Small intestine (tissue), 16 donors: ENCODE measurements at places on chromosomes 1 and 21.

- peak; percentile 32 for DNase-seq
Observed at GRCh38 chr1:229271448-229272159, 693 bp downstream of the RAB4A start.

GRCh38 chr1:223229756-223230155, 86.7 kb upstream of the TLR5 start:
- DNase-seq = no peak

DNA sequence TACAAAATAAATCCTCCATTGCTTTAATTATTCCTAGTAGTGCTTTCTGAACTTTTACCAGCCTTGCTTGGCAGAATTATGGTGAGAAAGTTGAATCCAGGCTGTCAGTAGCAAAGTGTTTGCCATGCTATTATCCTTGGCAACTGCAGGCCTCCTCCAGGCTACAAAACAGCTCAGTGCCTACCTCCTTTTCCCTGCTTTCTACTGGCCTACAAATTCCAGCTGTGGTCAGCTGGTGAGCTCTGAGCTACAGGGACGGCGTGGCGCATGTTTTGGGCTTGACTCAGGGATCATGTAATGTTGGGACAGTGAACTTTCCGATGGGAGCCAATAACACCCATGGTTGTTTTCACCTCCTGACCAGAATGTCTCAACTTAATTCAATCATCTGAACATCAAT, 456.1 kb upstream of the ADAMTS5 start:
- no peak for DNase-seq

DNA sequence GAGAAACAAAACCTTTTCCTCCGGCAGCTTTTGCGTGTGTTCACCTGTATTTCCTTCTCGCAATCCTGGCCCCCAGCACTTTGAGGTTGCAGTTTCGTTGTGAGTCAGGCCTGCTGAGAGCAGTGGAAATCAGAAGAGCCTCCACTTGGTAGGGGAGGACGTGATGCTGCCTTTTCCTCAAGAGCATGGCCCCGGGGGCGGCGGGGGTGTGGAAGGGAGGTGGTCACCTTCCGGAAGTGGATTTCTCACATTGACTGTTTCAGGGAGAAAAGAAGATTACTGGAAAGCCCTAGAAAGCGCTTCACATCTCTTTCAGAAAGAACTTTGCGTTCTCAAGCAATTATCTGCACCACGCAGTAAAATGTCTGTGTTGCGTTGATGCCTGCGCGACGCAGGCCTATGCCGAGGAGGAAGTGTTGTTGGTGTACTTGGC, 12.2 kb upstream of the IL10 start:
- no peak for DNase-seq

GRCh38 chr21:38499296-38499695, 1.0 kb upstream of the ERG start:
- no peak for DNase-seq

DNA sequence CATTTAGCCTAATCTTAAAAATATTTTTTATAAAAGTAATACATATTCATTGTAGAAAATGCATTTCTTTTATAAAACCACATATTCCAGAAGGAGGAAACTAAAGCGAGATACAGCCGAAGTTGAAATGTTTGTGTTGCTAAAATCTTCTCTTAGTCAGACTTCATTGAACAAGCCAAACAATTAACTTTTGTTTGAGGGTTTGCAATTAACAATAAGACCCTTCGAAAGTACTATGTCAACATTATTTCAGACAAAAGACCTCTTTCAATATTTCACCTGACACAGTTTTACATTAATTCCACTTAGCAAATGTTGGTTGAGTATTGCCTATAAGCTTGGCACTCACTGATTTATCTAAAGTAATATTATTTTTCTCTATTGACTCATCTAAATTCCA, 354.0 kb upstream of the ADAMTS5 start:
- DNase-seq = no peak

- no peak for DNase-seq
Observed at GRCh38 chr21:14688936-14689335, 142.8 kb upstream of the SAMSN1 start.

DNA sequence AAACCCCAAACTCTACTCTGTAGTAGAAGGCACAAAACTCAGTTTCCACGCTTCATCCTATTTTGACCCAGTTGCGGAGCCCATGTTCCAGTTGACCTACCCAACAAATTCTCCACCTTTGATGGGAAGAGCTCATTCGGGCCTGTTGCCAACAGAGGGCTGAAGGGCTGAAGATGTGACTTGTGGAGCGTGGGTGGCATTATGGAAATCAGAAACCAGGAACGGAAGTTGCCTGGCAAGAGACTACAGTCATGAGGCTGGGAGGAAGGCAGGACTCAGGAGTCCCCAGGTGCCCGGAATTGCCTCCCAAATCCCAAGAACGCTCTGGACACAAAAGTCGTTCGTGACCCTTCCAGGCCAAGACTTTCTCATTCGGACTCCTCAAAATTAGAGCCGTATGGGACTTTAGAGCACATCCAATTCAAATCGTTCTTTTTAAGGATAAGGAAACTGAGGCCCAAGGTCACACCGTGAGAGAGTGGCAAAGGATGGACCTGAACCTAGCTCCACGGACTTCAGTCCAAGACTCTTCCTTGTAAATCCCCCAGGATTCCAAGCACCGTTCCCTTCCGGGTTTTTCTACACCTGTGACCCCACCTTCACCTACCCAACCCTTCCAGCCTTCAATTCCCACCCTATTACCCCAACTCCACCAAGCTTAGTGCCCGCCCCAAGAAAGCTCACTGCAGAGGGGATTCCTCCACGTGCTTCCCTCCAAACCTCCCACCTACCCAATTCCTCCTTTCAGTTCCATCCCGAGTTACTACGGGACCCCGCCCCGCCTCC, 739 bp downstream of the SMG5 start:
- peak; percentile 86 for DNase-seq

- no peak for DNase-seq
Observed at GRCh38 chr1:118145721-118146120, 39.3 kb downstream of the SPAG17 start.

GRCh38 chr1:38611664-38612211, 247.8 kb downstream of the RRAGC start:
- DNase-seq = no peak

- DNase-seq = no peak
Observed at GRCh38 chr1:221832151-221832550, 90.3 kb upstream of the DUSP10 start.

DNA sequence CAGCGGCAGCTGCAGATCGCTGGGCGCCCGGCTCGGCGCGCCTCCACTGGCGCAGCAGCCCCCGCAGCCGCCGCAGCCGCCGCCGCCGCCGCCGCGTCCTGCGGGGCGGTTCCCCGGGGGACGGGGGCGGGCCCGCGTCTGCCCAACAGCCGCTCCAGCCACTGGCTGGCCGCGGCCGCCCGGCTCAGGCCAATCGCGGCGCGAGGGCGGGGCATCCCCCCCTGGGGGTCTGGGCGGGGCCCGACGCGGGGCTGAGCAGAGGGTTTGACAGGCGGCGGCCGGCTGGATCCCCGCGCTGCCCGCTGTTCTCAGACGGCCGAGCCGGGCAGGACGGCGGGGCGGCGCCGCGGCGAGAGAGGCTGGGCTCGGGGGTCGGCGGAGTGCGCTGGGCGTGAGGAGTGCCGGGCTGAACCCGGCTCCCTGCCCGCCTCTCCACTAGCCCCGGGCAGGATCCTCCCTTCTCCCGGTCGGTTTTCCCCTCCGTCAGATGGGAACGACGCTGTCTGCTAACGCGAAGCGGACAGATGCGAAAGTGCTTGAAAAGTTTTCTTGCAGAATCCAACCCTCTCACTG, at the start of gene GLIS1:
GLIS1 (minus strand) TSS at position 56 of the 573 bp plus-strand sequence. CDS start 1,100 bp downstream, outside the sequence.
- peak; percentile 88 for DNase-seq

GRCh38 chr1:193909406-193910082, 723.1 kb upstream of the B3GALT2 start:
- DNase-seq = no peak

DNA sequence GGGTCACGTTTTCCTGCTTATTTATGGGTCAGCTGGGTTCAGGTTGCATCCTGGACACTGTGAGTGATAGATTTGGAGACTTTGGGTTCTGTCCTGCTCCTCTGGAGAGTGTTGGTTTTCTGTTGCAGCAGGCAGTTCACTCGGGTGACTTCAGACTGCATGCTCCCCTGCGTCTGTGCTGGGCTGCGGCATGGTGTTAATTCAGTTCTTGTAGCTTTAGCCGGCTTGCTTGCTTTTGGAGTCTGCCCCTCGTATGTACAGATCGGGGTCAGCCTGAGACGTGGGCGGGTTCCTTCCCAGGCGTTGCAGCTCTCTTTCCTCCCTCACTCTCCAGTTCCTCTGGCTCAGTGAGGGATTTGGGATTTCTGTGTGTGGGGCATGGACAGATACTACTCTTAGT, 38.0 kb downstream of the PCNT start:
- no peak for DNase-seq

GRCh38 chr1:25569597-25570396, 26.4 kb downstream of the LDLRAP1 start:
- no peak for DNase-seq

GRCh38 chr1:213977486-213977842, 10.3 kb upstream of the PROX1 start:
- DNase-seq = no peak

GRCh38 chr1:94920061-94920460, 6.8 kb downstream of the CNN3 start:
- no peak for DNase-seq

- no peak for DNase-seq
Observed at GRCh38 chr1:110593902-110594301, 12.3 kb downstream of the KCNA2 start.

DNA sequence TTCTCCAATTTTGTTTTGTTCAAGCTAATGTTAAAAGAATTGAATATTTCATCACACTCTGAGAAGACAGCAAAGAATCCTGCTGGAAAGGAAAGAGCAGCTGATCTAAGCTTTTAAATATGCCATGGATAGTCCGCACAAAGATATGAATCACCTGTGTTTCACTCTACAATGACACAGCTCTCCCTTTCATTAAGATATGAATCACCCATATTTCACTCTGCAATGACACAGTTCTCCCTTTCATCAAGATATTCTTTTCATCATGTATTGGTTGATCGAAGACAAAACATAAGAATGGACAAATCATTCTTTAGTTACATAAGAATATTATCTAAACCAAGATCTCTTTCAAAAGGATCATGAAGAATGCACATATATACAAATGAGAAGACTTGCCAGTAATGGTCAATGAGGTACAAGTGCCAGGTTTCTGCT, 367.3 kb downstream of the SMYD3 start:
- DNase-seq = no peak

- DNase-seq = peak; percentile 47
Observed at GRCh38 chr1:81800695-81801650, at the start of gene ADGRL2. TSS of gene ADGRL2 (plus strand) at chr1:81800934. CDS start at chr1:81836985, 36,051 bp downstream.

GRCh38 chr1:177710696-177711620, 258.9 kb downstream of the SEC16B start:
- DNase-seq = no peak

DNA sequence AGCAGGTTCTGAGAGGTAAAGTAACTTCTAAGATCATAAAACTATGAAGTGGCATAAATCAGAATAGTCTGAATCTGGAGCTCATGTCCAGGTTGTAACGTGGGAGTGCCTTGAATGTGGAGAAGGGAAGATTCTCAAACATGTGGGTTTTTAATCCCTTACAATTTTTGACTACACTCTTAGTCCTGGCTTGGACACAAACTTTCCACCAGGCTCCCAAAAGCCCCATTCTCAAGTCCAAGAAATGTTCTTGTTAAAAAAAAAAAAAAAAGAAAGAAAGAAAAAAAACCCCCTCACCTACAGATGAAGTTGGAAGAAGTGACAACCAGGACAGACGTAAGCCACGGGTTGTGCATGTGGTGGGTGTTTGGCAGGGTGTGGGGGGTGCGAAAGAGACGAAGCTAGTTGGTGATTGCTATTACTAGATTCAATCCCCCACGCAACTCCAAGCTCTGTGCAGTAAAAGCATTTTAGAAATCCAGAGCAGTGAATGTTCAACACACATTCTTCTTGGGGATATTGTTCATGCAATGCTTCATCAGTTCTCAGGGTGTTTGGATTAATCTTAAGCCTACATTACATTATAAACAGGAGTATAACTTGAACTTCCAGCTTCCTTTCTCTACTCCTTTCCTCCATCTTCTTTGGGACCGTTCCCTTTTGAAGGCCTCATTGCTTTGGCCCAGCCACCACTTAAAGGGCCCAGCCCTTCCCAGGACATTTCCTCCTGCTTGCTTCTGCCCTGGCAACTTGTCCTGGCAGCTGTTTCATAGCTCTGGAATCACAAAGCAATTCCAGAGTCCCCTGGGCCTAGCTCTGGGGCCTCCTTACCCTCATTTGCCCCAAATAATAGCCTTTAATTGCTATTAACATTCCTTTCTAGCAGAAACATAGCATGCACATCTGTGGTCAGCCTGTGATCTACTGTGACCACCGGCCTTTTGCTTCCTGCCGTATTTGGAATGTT, 41.8 kb downstream of the PHC2 start:
- no peak for DNase-seq

GRCh38 chr1:200384818-200385390, 24.9 kb downstream of the ZNF281 start:
- DNase-seq = no peak

DNA sequence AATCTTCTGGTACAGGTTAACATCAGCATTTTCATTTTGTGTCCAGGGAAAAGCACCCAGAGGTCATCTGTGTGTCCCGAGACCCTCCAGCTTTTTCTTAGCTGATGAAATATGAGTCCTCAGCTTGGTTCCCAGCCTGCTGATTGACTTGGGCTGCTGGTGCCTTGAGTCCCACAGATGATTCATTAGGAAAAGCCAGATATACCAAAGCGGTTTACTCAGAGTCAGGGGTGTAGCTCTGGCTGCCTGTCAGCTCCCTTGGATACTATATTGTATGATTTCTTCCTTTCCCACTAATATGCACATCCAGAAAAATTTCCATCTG, 43.7 kb upstream of the MAB21L3 start:
- no peak for DNase-seq

GRCh38 chr21:42413500-42413899, 9.8 kb downstream of the UBASH3A start:
- no peak for DNase-seq

DNA sequence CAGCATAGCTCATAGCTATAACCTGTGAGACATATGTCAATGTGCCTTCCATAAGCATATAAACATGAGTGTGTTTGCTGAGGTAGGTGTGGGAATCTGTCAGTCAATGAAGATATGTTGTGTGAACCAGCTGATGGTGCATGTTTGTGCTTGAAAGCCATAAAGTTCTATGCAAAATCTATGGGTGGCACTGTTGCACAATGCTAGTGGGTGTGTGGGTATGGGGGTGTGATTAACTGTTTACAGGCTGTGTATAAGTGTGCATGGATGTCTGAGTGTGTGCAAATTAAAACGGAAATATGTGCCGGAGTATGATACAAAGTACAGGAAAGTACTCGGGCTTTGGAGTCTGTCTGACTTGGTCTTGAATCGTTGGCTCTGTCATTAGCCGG, 1.0 kb upstream of the ATP2B4 start:
- peak; percentile 92 for DNase-seq

DNA sequence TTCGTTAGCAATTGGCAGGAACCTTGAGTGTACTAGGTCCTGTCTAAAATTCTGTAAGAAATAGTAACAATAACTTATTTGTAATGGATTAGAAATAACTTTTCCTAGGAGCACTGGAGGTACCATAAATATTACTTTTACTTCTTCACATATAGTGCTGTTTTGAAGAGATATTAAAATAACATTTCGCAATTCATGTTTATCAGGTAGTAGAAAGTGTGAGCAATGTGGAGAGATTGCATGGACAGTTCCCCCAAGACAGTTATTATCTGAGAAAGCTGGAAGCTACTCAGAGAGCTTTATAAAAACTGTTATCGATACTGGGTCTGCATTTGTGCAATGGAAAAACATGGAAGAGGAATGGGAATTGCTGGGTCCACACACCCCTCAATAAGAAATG, 128.5 kb upstream of the KIF26B start:
- DNase-seq = no peak
